B cell (primary cell): ENCODE measurements at places on chromosomes 11 and 22. TPM values are rescaled to one million over a fixed set of nuclear protein-coding genes. Genes with fewer than 3 reads are reported as not detected.

CTSC gene
- polyA plus RNA-seq, result 8.8 and 18.7 TPM in 2 replicates

METTL15 gene
- 3.9 and 4.8 TPM in 2 replicates for polyA plus RNA-seq

TALDO1 gene
- 71.0 and 82.4 TPM in 2 replicates for polyA plus RNA-seq

GRCh38 chr11:44555031-44555800, 10.2 kb upstream of the CD82 start:
- H3K27me3 ChIP-seq, result no peaks in the 10 kb centered on the region
- no peak for DNase-seq
- no peak overlapping the region for H3K27ac ChIP-seq
- no peaks in the 10 kb centered on the region for H3K36me3 ChIP-seq
- peaks cover 50% of the 10 kb centered on the region for H3K4me1 ChIP-seq
- H3K4me3 ChIP-seq, result no peak overlapping the region

- H3K27me3 ChIP-seq, result no peaks in the 10 kb centered on the region
- no peak overlapping the region for H3K4me3 ChIP-seq
- no peak overlapping the region for H3K27ac ChIP-seq
- no peaks in the 10 kb centered on the region for H3K4me1 ChIP-seq
- no peak for DNase-seq
- H3K36me3 ChIP-seq, result no peaks in the 10 kb centered on the region
Observed at GRCh38 chr11:131397675-131398074, 27.3 kb downstream of the NTM start.

- peaks cover 6% of the 10 kb centered on the region for H3K27me3 ChIP-seq
- H3K36me3 ChIP-seq, result no peaks in the 10 kb centered on the region
- H3K27ac ChIP-seq, result no peak overlapping the region
- H3K4me1 ChIP-seq, result peaks cover 4% of the 10 kb centered on the region
- DNase-seq, result no peak
Observed at GRCh38 chr11:92768121-92768840, 201.2 kb upstream of the MTNR1B start.

DNA sequence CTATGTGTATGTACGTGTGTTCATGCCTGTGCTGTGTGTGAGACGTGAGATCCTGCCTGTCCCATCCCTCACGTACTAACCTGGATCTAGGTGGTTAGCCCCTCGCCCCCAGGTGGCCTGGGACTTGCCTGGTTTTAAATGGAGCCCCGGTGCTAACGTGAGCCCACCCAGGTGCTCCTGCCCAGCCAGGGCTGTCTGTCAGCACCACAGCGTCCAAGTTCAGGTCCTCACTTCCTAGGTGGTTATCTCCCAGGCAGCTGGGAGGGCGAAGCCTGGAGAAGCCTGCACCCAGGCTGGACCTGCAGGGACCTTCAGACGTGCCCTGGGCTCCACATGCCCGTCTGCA, 86.0 kb downstream of the KCNQ1 start:
- no peak overlapping the region for H3K27ac ChIP-seq

DNA sequence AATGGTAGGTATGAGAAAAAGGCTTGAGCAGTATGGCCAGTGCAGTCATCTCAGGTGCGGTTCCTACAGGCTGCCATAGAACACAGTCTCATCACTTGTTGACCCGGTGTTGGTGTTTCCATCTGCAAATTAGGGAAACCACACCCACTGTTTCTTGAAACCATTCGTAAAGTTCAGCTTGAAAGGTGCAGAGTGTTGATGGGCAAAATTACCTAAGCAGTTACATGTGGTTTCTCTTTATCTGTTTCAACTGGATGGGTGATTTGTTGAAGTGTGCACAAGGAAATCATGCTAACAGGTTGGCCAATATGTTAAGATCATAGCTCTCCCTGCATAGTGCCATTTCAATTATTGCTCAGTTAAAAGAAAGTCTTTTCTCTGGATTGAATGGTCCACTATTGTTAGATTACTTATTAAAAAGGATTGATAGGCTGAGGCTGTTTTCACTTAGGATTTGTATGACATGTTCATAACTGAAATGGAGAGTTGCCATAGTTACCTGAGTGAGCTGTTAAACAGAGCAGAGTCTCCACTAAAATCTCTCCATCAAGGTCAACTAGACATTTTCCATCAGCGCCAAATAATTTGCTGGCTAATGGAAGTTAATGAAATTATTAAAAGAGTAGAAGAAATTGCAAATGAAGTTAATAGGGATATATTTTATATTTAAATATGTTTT, 203.1 kb upstream of the MTMR2 start:
- no peaks in the 10 kb centered on the region for H3K27me3 ChIP-seq
- no peak for DNase-seq

DNA sequence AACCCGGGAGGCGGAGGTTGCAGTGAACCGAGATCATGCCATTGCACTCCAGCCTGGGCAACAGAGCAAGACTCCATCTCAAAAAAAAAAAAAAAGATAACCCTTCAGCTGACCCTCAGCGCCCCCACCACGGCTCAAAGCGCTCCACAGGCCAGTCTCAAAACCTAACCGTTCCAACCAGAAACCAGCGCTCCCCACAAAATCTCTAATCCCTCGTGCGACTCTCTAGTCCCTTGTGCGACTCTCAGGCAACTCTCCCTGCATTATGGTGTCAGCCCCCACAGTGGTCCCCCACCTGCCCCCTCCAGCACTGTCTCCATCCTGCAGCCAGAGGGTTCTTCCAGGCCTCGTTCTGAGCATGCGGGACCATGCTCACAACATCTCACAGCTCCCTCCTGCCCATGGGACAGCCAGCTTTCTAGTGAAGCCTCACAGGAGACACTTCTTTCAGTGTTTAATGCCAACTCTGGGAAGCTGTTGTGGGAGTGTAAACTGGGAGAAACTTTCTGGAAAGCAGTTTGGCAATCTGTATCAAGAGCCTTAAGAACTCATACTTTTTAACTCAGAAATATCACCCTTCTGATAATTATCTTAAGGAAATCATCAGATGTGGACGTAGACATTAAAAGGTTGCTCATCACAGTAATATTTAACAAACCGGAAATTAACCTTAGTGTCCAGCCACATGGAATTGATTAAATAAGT, 4.2 kb upstream of the RASGRP2 start:
- H3K4me3 ChIP-seq, result no peak overlapping the region
- DNase-seq, result no peak
- H3K27ac ChIP-seq, result no peak overlapping the region
- no peaks in the 10 kb centered on the region for H3K27me3 ChIP-seq

DNA sequence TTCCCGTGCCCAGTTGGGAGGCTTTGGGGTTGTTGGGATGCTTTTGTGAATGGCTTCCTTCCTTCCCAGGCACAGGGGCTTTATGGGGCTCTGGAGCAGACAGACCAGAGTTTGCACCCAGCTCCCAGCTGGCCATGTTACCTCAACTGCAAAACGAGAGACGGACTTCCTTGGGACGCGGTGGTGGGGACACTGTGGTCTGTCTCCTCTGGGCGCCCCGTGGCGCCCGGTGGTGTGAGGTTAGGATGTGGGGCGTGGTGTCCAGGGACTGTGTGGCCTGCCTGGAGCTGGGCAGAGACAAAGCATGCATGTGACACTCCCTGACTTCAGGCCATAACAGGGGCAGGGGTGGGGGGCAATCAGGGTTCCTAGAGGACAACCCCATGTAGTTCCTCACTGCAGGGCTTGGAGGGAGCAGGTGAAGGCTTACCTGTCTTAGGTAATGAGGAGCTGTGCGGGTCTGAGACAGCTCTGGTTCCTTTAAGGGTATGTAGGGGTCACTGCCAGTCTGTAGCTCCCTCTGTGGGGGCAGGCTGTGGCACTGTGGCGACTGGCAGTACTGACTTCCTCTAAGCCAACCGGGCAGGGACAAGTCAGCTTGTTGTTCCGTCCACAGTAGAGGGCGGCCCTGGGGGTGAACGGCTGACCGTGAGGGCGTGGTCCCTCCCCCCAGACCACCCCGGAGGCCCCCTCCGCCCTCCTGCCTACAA, 14.4 kb downstream of the KCNQ1 start:
- no peak for DNase-seq
- H3K4me3 ChIP-seq, result no peak overlapping the region
- no peak overlapping the region for H3K27ac ChIP-seq
- no peaks in the 10 kb centered on the region for H3K27me3 ChIP-seq
- H3K36me3 ChIP-seq, result no peaks in the 10 kb centered on the region

DNA sequence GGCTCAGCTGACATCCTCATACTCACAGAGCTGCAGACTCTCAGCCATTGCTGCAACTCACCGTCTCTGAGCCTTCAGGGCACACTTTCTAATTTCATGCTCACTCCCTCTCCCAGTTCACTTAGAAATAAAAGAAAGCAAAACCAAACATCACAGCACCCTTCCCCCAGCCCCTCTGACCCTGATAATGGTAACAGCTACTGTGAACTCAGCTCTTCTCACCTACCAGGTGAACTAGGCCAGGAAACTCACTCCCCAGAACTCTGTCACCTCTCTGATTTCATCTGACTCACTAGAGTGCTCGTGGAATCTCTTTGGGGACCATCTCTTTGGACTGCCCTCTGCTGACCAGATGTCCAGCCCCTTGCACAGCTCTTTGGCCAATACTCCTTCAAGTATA, 14.5 kb upstream of the PARVA start:
- H3K27ac ChIP-seq, result no peak overlapping the region
- H3K4me3 ChIP-seq, result no peak overlapping the region
- H3K4me1 ChIP-seq, result no peaks in the 10 kb centered on the region
